ENCODE measurements at places on chromosomes 5 and 9.

- DNase-seq = no peak
These were observed 39.9 kb upstream of the SMIM15 start for GRCh38 chr5:61202213-61202612.

GRCh38 chr9:83327750-83328622 is 210.2 kb downstream of the FRMD3 start:
- no peak for DNase-seq

- no peak for DNase-seq
These were observed 14.5 kb downstream of the APTX start for GRCh38 chr9:32986971-32987370.

- no peak for DNase-seq
These were observed 284.8 kb downstream of the CTNND2 start for GRCh38 chr5:11619339-11620024.

GRCh38 chr9:91843623-91844148 is 106.3 kb downstream of the ROR2 start:
- DNase-seq = no peak

DNA sequence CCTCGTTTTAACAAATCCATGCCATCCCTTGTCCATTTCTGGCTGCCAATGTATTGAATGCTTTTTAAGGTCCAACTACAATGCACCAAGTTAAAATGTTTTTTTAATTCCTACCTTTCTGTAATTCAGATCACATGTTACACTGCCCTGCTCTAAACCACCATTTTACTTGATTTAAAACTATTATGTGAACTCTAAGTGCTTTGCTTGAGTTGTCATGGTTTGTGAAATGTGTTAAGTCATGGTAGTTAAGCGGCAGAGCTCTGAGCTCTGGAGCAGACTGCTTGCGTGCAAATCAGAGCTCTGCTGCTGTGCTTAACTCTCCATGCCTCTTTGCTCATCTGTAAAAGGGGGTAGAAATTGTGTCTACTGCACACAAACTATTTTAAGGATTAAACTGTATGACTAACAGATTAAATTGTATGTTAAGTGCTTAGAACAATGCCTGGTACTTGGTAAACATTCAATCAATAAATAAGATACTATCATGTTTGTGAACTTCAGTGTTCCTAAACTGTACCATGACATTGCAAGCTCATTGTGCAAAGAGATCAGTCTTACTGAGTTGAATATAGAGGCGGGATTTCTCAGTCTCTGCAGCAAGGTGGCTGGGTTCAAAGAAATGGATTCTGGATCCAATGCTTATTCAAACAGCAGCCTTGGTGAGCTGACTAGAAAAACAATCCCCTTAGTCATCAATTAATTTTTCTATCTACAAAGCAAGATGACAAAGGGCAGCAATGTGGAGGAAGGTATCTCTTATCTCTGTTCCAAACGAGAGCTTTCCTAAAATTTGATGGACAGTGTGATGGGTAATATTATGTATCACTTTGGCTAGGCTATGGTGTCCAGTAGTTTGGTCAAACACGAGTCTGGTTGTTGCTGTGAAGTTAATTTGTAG is 16.1 kb upstream of the CMBL start:
- no peak for DNase-seq

GRCh38 chr5:61177070-61177469 is 14.8 kb upstream of the SMIM15 start:
- DNase-seq = no peak

GRCh38 chr9:129484352-129485000 is 136.4 kb downstream of the C9orf50 start:
- DNase-seq = no peak
